SW480 (cell line): ENCODE measurements at places on chromosomes 11 and 22.

GRCh38 chr11:78336877-78337553 lies 80.6 kb downstream of the GAB2 start:
- DNase-seq: no peak

- DNase-seq: no peak
Observed at GRCh38 chr11:130486391-130486836, 38.0 kb downstream of the ADAMTS15 start.

GRCh38 chr11:19267567-19267966 lies 26.8 kb upstream of the E2F8 start:
- DNase-seq: no peak

DNA sequence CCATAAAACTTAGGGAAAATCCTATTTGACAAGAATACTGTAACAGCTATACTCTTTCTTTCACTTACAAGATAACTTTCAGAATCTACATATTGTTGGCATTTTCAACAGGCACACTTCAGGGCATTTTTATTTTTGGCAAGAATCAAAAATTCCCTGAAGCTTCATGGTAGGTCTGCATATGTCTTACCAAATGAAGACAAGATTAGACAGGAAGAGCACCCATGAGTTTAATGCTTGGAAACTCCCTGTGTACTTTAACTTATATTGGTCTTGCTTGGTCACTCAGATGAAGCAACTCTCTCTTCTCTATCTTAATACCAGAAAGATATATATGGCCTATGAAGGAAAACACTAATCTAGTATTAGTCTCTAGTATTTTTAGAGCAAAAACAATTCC lies 137.7 kb downstream of the ATG16L2 start:
- no peak for DNase-seq

- no peak for DNase-seq
Observed at GRCh38 chr22:27775758-27776649, 25.6 kb downstream of the MN1 start.

- DNase-seq: no peak
Observed at GRCh38 chr11:95267601-95268213, 36.7 kb upstream of the SESN3 start.

GRCh38 chr22:30232716-30233218 lies 13.8 kb downstream of the LIF start:
- DNase-seq: no peak

- no peak for DNase-seq
Observed at GRCh38 chr11:106242718-106243415, 165.4 kb downstream of the AASDHPPT start.

DNA sequence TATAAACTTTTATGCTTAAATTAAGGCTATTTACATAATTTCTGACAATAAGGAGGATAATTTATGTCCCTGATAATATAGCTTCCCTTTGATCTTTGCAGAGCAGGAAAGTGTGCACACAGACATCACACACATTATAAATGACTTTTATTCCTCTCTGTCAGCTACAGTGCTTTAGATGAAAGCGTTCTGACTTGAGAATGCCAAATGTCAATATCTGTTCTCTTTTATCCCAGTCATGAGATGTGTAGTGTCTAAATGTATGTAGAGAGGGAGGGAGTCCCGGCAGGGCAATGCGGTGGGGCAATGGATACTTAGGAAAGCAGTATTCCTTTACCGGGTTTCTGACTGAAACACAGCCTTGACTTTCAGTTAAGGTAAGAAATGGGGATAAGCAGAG lies 225.4 kb upstream of the CHORDC1 start:
- peak; percentile 77 for DNase-seq

GRCh38 chr11:99695106-99695505 lies 674.4 kb downstream of the CNTN5 start:
- DNase-seq: no peak

GRCh38 chr11:132112846-132113245 lies 742.4 kb downstream of the NTM start:
- DNase-seq: no peak

- peak; percentile 25 for DNase-seq
Observed at GRCh38 chr11:103659206-103659618, 377.2 kb upstream of the DDI1 start.

GRCh38 chr22:36280379-36280778 lies 27.4 kb downstream of the APOL1 start:
- no peak for DNase-seq

GRCh38 chr11:65410936-65411680 lies 11.5 kb upstream of the NEAT1 start:
- DNase-seq: no peak

DNA sequence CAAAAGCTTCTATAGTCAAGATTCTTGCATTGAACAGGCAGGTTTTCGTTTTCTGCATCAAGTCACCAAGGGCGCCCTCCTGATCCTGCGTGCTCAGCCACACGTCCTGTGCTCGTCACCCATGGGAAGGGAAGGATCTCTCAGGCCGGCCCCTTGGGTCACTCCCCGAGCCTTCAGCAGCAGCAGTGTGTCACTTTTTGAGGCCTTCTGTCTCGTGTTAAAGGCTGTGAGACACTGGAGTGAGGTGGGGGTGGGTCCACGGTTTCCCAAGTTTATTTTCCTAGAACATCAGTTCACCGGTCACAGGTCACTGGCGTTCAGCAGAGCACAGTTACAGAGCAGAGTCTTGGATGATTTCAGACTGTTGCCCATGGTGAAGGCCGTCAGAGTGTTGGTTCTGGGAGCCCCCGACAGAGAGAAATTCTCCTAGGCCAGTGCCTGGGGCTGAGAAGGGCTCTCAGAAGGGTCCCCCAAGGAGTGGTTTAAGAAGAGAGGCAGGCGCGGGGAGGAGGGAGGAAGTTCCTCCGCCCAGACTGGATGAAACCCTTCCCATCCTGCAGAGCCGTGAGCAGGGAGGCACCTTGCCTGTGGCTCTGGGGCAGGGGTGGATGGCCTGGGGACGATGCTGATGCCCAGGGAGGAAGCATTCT lies 13.5 kb upstream of the ADORA2A start:
- DNase-seq: no peak

- DNase-seq: peak; percentile 86
Observed at GRCh38 chr22:43110444-43110926, at the start of gene BIK. BIK (plus strand) TSS chr22:43110750; CDS start chr22:43124023, 13,273 bp downstream.

- no peak for DNase-seq
Observed at GRCh38 chr11:14413307-14414069, 54.5 kb upstream of the RRAS2 start.

DNA sequence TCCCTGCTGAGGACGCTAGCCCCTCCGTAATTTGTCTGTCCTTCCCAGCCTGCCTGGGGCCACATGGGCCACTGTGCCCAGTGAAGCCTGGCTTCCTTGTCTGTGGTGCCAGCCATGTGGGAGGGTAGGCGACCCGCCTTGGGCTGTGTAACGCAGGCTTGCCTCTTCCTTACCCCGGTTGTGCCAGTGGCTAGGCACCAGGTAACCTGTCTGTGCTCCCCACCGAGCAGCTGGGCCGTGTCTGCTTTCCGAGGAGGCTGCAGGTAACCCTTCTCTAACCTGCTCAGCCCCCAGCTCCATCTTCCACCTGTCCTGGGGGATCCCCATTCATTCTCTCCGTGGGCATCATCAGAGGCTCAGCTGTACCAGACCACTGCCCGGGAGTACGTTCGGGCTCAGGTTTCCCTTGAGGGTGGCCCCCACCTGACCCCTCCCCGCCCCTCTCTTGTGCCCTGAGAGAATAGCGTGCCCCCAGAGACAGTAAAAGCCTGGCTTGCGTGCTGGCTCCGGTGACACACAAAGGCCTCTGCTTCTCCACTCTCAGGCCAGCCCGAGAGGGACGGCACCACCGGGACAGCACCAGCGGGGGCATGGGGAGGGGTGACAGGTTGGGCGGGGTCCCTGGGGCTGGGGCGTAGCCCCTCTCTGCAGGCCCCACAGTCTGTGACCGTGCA lies 79.1 kb downstream of the CDKN1C start:
- no peak for DNase-seq

DNA sequence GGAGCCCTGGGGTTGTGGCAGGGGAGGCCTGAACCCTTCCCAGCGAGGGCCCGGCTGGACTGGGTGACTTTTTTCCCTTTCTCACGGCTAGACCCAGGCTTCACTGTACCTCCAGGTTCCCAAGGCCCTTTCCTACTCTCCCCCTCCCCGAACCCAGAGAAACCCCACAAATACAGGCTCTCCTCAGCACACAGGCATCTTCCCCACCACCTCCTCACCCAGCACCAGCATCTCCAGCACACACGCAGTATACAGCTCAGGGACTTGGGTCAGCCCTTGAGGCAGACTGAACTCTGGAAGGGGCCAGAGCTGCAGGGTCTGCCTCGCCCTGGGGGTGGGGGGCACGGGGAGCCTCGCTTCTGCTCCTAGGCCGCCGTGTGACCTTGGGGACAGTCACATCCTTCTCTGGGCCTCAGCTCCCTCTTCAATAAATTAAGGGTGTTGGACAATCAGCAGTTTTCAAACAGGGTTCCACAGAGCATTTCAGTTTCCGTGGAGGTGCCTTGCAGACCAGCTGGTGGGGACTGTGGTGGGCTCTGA lies 4.5 kb downstream of the TMPRSS13 start:
- no peak for DNase-seq

GRCh38 chr22:43630451-43630850 lies 181.7 kb downstream of the EFCAB6 start:
- DNase-seq: no peak

DNA sequence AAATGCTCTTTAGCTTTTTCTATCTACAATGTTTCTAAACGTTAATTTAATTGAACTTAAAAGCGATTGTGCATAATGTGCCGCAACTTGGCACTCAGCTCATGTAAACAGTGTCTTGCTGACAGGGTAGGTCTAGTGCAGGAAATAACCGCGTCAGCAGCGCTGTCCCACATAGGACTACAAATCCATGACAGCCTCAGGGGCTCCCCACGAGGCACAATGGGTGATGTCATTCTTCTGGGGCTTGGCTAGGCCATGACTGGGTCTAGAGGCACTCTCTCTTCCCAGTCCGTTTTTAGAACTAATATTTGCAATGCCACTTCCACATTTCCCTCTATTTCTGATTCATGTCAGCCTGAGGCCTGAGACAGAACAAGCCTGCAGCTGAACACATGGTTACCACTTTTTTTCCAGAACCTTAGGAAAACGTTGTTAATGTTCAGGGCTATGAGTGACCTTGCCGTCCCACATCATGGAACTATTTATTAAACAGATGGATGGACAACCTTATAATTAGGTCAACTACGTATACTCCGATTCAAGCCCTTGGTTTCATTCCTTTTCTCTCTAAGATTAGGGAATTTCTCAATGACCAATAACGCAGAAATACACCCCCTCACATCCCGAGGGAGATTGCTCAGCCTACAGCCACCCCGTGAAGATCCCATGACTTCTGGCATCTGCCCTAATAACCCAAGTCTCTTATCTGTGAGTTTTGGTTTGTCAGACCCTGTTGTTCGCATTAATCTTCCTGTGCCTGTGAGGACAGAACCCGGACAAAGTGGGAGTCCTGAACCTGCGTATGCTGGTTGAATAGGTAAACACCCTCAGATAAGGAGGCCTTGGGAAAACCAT lies 19.4 kb upstream of the SNX32 start:
- no peak for DNase-seq

DNA sequence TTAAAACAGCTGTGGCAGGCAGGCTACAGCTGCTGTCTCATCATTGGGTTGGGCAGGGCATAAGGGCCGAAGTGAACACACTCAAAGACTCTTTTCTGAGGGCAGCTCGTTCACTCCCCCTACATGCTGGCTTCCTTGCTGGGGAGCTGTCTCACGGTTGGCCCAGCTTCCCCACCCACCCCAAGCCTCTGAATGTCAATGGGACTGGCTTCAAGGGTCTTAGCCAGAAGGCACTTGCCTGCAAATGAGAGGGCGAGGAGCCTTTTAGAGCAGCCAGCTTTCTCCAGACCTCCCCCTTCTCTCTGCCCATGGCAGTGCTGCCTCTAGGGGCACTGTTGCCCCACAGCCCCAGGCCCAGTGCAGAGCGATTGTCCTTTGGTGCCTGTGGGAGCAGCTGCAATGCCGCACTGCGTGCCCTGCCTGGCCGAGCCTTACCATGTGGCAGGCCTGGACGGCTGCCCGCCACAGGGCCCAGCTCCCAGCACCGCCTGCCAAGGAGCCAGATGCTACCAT lies 94.7 kb upstream of the RASSF10 start:
- no peak for DNase-seq

DNA sequence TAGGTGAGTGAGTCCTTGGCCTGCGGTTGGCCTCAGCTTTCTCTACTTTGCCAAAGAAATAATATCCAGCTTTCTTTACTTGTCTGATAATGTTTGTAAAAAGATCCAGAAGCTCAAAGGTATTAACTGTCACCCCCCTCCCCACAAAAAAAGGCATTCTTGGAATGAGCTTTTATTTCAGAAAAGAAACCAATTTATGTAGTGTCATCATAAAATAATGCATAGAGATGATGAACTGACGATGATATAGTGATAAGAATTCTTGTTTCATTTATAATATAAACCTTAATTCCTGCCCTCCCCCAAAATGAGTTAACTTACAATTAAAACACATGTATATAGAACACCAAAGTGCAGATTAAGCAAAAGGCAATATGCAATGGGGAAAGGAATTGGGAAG lies 191.4 kb downstream of the LARGE1 start:
- DNase-seq: no peak

DNA sequence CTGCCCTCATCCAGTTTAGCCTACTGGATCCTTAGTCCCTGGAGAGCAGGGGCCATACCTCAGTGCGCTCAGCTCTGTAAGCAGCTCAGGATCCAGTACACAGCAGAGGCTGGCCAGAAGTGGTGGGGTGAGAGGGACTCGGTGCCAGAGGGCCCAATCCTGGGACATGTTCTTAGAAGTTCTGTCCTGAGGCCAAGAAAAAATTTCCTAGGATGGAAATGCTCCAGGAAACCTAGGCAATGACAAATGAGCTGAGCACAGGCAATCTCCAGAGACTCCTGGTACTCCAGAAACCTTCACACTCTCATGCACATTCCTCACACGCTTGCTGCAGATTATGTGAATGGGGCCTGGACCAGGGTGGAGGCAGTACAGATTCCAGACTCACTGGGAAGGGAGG lies 89.6 kb downstream of the SERGEF start:
- no peak for DNase-seq

- peak; percentile 75 for DNase-seq
Observed at GRCh38 chr11:726278-727220, 20.5 kb downstream of the EPS8L2 start.

- no peak for DNase-seq
Observed at GRCh38 chr11:17948296-17948695, 64.6 kb downstream of the SERGEF start.

GRCh38 chr11:69498614-69499175 lies 17.2 kb downstream of the LINC01488 start:
- DNase-seq: no peak

DNA sequence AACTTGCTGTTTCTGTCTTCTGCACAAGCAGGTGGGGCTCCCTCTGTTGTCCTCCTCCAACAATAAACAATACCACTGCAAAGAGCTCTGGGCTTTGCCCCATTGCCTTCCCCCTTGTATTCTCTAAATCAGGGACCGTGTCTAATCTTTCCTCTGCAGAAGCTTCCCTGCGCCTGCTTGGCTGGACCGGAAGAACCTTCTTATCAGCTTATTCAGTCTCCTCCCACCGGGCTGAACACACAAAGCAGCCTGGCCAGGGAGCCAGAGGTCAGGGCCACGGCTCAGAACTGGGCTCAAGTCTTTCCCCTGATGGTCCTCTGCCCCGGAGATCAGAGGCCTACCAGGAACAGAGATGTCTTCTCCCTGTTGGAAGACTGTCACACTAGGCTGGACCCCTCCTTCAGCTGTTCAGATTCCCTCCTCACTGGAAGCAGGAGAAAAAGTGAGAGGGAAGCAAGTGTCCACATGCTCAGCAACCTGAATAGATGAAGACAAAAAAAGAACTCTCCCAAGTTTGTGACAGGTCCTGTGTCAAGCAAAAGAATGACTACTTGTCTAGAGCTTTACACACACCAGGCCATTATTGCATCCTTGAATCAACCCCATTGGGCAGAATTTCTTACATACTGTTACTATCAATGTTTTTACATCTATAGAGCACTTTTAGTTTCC lies 63.7 kb downstream of the RAB30 start:
- DNase-seq: no peak
